Fibroblast of skin of abdomen (primary cell): ENCODE measurements at places on chromosomes 1 and 21.

- DNase-seq = no peak
Observed at GRCh38 chr1:245485996-245486395, 331.2 kb downstream of the KIF26B start.

- no peak for DNase-seq
Observed at GRCh38 chr1:245698860-245699259, 544.1 kb downstream of the KIF26B start.

DNA sequence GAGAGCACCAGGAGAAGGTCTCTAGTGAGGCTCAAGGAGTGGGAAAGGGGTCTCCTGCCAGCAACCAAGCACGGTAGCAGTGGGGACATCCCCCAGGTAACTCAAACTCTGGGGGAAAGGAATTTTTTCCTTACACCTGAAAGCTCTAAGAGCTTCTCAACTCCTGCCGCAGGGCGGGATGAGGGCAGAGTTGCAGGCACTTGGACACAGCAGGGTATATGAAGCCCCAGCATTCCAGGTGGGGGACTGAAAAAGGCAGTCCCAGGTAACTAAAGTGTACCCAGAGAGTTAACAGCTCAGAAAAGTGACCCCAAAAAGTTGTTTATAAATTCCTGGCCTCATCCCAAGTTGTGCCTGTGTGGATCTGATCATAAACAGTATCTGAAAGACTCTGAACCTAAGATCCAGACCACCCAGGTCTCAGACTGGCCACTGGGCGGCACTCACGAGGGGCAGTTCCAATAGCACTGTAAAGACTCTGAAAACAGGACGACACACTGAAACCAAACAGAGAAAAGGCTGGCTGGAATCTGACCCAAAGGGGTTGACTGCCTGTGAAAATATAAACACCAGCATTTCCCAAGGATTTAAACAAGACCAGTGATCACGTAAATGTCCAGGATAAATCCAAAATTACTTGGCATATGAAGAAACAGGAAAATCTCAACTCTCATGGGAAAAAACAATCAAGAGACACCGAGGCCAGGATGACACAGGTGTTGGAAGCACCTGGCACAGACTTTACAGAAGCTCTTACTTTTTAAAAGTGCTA lies 47.5 kb downstream of the HSF2BP start:
- DNase-seq = peak; percentile 56

- no peak for DNase-seq
Observed at GRCh38 chr1:208233978-208234377, 10.2 kb downstream of the PLXNA2 start.

- DNase-seq = no peak
Observed at GRCh38 chr1:45544530-45544929, 6.1 kb upstream of the AKR1A1 start.

GRCh38 chr1:215835951-215836350 lies 268.8 kb downstream of the KCTD3 start:
- peak; percentile 47 for DNase-seq

DNA sequence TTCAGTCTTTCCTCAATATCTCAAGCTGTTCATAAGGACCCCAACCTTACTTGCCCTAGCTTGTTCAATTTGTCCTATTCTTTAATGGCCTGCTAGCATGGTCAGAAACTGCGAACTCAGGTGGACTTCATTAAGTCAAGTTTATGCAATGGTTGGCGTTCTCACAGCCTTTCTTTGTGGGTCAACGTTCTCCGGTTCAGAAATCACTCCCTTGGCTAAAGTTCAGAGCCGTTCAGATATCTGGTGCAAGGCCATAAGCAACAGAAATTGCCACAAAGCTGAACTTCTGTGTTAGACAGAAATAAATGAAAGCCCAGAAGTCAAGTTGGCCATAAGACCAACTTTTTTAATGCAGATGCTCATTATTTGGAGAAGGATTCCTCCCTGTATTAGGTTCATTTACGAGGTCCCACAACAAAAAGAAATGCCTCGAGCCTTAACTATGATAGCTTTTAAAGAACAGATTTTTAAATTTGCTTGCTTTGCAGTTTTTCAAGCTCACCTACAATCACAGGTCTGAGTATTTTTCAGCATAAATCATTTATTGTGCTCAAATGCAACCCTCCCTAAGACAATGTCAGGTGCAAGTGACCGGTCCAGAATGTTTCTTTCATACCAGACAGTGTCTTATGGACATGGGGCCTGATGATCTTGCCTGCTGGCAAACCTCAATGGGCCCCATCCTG lies 140.2 kb upstream of the COL11A1 start:
- no peak for DNase-seq

- DNase-seq = no peak
Observed at GRCh38 chr1:17635811-17636210, 96.3 kb downstream of the ARHGEF10L start.

DNA sequence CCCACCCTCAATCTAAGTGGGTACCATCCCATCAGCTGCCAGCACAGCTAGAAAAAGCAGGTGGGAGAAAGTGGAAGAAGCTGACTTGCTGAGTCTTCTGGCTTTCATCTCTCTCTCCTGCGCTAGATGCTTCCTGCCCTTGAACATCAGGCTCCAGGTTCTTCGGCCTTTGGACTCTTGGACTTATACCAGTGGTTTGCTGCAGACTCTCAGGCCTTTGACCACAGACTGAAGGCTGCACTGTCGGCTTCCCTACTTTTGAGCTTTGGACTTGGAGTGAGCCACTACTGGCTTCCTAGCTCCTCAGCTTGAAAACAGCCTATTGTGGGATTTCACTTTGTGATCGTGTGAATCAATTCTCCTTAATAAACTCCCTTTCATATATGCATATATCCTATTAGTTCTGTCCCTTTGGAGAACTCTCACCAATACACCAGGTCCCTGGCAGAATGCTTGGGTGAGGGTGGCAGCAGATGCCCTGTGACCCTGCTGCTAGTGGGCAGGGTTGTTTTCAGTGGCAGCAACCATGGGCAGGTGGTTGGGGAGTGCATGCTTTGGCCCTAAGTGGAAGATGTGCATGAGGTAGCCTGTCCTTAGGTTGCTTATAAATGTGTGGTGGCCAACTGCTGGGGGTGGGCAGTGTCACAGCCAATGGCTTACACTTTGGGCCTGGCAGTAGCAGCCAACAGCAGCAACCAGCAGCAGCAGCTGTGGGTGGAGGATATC lies 10.8 kb upstream of the ADAM30 start:
- no peak for DNase-seq

GRCh38 chr1:32138965-32139364 lies 31.1 kb downstream of the KPNA6 start:
- DNase-seq = peak; percentile 54

DNA sequence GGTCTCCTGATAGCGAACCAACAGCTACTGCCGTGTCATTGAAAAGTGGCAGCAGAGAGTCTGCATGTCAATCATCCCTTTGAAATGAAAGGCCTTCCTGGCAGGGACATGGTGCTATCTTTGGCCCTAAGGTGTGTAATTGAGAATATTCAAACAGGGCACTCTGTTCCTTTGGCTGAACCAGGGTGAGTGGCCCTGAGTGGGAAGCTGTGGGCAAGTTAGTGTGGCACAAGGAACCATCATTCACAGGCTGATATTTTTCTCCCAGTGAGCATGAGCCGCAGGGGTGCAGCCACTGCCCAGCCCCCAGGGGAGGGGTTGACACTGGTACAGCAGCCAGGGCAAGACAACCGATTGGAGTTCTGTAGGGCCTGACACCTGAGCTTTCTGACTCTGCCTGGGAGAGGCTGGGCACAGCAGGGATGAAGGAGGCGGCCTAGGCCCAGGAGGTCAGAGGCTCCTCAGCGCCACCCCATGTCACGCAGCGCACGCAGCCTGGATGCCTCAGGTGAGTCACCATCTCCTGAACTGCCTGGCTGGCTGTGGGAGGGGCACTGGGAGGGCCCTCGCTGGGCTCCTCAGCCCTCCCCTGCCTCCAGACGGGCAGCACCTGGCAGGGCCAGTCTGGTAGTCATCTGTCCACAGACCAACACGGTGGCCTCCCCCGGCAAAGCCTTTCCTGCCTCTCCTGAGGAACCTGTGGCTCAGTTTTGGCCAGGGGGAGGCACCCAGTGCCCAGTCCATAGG lies 13.2 kb downstream of the QSOX1 start:
- no peak for DNase-seq

GRCh38 chr1:99062192-99062591 lies 57.5 kb upstream of the PLPPR5 start:
- no peak for DNase-seq

DNA sequence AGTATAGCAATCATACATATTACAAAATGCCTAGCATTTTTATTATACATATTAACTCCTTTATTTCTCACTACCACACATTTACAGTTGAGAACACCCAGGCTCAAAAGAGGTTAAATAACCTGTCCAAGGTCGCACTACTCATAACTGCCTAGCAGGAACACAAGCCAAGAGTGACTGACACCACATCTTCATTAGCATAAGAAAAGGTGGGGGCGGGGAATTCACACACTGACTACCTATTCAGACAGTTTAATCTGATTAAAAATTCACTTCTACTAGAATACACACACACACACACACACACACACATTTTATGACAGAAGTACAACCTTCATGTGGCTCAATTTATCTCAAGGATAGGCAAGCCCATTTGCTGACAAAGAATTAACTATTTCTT lies 77.8 kb upstream of the CACHD1 start:
- no peak for DNase-seq

DNA sequence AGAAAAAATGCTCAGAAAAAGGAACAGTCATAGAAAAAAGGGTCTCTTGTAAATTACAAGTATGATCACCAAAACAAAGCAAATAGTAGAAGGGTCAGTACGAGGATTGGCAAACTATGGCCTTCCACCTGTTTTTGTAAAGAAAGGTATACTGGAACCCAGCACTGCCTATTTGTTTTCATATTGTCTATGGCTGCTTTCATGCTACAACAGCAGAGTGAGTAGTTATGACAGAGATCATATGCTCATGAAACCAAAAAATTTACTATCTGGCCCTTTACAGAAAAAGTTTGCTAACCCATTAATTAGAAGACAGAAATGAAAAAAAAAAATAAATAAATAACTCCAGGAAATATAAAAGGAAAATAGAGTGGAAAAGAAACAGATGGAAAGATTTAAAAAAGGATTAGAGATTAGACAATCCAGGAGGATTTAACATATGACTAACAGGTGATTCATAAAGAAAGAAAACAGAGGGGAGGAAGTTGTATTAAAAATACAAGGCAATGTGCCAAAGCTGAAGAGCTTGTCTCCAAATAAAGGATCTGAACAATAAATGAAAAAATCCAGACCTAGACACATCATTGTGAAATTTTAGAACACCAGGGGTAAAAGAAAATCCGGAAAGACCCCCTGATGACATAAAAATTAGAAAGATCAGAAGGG lies 108.5 kb upstream of the SERTAD4 start:
- DNase-seq = peak; percentile 86

- peak; percentile 80 for DNase-seq
Observed at GRCh38 chr1:65812065-65812464, 19.4 kb downstream of the PDE4B start.

DNA sequence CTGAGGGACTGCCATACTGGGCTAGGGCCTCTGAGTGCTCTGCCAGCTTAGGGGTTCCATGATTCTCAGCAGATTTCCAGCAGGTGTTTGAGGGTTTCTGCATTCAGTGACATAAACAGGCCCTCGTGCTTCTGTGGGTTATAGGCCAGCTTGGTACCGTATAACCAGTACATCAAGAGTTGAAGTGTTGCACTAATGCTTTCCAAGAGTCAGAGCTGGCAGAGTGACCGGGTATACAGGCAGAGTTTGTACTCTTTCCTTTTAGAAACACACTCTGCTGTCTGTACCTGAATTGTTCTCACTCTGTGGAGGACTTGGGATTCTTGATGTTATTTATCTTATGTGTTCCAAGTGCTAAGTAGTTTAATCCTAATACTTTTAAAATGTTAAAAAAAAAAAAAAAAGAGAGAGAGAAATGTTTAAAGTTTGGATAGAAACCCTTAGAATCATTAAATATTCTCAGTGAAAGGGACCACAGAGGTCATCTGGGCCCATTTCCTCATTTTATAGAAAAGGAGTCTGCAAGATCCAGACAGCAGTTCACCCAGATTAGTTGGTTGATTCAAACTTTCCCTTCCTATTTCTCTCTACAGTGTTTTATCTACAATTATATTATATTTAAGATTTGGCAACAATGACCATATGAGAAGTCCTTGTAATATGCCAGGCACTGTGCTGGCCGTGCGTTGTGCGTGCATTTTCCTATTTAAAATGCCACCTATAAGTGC lies 325.8 kb downstream of the KIF26B start:
- no peak for DNase-seq

DNA sequence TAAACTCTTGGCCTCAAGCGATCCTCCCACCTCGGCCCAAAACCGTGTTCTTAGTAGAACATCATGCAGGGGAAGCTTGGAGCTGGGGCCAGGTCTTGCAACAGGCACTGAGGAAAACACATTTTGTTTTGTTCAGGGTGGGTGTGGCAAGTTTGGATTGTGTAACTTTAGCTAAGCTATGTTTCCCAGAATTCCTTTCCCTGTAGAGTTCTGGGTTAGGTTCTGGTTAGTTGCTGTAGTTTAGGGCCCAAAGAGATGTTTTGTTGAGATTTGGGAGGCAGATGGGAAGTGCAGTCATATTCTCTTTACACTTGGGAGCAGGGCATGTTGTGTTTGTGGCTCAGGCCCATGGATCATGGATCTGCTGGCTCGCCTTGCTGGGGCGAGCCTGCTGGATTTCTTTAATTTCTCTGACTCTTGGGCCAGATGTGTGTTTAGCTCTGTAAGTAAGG lies 24.0 kb downstream of the PLA2G5 start:
- DNase-seq = no peak

DNA sequence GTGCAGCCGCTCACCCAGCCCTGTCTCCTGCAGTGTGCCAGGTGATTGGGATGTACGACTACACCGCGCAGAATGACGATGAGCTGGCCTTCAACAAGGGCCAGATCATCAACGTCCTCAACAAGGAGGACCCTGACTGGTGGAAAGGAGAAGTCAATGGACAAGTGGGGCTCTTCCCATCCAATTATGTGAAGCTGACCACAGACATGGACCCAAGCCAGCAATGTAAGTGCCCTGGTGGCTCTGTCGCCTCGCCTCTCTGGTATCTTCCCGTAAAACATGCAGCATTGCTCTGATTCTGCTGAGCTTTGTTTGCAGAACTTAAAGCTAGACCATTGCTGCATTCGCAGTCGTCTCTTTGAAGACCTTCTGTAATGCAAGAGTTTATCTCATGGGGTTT lies 79.2 kb downstream of the ATP5PO start:
- no peak for DNase-seq

DNA sequence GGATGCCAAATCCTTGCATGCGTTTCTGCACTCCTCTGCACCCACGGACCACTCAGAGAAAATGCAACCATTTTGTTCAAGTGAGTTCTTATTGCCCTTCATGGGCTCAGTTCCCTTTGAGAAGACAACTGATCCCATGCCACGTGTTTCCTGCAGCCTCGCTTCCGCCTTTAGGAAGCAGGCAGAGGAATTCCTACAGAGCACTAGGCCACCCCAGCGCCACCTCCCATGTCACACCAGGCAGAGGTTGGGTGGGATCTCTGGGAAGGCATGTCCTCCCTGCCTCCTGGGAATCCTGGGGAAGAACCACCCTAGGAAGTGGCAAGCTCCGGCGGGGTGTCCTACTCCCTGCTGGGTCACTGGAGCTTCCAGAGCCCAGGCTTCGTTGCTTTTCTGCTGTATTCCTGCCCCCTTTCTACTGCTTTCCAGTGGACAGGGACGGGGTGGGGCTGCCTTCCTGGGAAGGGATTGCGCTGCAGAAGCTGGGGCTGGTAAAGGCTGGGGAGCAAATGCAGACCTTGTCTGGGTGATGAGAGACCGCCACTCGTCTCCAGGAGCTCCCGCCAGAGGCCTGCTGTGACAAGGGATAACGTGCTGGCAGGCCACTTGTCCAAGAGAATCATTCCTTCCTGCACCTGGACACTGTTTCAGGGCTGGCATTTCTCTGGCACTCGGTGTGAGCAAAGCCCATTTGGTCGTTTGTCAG lies 478.2 kb upstream of the VAMP3 start:
- no peak for DNase-seq

GRCh38 chr1:228095938-228096337 lies 7.2 kb downstream of the C1orf35 start:
- no peak for DNase-seq
